ENCODE measurements at places on chromosomes 5 and 9. TPM values are rescaled to one million over a fixed set of nuclear protein-coding genes. Genes with fewer than 3 reads are reported as not detected.

- DNase-seq: no peak
Measured at GRCh38 chr9:33443047-33443446, 4.3 kb downstream of the AQP3 start.

DNA sequence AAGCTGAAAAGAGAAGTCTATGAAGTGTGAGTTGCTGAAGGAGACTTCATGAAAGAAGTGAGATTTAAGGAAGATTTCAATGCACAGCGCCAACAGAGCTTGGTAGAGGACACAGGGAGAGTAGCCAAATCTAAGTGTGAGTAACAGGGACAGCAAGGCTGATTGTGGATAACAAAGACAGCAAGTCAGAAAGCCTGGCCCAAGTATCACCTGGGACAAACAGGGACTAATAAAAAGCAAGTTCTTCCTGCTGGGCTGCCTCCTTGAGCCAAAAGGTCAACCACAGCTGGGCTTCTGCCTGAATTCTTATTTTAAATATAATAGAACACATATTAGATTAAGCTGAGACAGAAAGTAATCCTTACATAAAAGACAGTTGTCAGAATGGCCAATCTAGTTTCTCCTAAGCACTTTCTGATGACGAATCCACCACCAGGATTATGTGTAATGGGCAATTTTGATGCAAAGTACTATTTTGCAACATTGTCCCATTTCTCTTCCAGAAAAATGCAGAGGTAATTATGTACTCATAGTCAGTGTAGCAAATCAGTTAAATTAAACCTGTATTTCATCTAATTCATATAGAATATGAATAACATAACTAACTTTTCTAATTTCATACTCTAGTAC lies 73.8 kb downstream of the MAPKAP1 start:
- peak; percentile 61 for DNase-seq

DNA sequence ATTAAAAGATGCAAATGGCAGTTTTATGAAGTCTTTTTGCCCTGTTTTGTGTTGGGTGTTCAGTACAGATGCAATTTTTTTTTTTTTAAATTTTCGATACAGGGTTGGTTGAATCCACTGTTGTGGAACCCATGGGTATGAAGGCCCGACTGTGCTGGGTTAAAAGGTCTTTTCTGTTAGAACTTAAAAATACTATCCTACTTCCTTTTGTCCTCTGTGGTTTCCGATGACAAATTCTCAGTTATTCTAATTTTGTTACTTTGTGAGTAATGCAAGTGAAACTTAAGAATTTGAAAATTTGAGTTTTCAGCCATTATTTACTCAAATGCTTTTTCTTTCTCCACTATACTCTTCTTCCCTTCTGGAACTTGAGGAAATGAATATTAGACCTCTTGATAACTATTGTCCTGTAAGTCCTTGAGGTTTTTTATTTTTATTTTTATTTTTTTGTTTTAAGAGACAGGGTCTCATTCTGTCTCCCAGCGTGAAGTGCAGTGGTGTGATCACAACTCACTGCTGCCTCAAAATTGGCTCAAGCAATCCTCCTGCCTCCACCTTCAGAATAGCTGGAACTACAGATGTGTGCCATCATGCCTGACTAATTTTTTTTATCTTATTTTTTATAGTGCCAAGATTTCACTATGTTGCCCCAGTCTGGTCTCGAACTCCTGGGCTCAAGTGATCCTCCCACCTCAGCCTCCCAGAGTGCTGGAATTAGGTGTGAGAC lies 67.5 kb downstream of the ZCCHC7 start:
- peak; percentile 22 for DNase-seq

Gene PLPPR1
- not detected for total RNA-seq

Gene BARHL1
- total RNA-seq: not detected

Gene C7
- not detected for total RNA-seq
